CD8-positive, alpha-beta T cell (primary cell): ENCODE measurements at places on chromosomes 13 and 19.

GRCh38 chr13:41455725-41456419 is 1.5 kb upstream of the RGCC start:
- DNase-seq: no peak

DNA sequence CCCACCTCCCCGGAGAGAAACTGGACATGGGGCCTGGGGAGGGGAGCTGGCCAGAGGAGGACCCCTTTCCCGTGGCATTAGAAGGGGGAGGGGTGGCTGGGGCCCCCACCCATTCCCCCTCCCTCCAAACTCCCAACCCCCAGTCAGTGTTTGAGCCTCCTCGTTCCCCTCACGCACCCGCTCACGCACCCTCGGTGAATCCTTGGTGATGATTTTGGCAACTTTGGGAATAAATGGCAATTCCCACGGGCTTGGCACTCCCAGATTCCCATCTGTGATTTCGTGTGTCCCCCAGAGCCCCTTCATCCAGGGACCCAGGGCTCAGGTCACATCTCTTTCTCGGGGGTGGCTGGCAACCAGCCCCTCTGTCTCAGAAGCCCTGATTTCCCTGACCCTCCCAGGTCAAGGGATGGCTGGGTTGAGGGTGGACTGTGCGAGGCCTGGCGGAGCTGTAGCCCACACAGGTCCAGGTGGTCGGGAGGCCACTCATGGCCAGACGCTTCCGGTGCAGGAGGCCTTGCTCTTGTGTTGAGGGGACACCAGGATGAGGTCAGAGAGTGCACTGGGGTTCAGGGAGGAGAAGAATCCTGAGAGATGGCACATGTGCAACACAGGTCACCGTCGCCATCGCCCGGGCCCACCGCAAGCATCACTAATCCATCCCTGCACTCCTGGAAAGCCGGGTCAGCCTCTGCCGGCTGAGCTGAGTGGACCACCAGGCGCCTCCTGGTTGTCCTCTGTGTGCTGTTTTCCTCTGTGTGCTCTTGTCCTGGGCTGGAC is 20.7 kb downstream of the EPN1 start:
- no peak for DNase-seq

DNA sequence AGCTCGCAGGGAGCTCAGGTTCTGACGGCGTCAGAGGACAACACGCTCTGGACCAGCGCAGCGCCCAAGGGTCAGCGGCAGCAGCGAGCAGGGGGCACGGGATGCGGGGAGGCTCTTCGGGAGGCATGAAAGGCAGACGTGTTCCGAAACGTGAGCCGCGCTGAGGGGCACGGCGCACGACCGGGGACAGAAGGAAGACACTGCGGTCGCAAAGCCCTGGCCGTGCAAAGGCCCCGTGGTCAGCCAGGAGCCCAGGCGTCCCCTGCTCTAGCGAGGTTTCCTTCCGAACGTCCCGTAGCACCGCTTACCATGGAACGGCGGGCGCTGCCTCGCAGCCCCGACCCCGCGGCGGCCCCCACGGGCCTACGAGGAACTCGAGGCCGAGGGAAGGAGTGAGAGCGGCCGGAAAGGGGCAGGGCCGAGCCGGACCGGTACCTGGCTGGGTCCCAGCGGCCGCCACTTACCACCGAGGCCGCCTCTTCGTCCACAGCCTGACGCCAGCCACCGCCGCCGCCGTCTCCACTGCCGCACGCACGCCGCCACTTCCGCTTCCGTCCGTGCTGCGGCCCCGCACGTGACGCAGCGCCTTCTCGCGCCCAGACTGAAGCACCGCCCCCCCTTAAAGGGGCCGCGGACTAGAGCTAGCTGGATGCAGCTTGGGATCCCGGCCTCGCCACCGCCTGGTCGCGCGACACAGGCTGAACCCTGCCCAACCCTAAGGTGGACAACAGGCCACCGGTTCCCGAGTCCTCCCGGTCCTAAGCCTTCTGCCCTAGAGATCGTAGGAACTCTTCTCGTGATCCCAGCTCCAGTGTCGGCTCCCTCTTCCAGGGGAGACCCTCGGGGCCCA is 9.4 kb downstream of the ABHD17A start:
- DNase-seq: peak; percentile 86

GRCh38 chr19:2167896-2168618 is 4.3 kb downstream of the DOT1L start:
- DNase-seq: no peak

DNA sequence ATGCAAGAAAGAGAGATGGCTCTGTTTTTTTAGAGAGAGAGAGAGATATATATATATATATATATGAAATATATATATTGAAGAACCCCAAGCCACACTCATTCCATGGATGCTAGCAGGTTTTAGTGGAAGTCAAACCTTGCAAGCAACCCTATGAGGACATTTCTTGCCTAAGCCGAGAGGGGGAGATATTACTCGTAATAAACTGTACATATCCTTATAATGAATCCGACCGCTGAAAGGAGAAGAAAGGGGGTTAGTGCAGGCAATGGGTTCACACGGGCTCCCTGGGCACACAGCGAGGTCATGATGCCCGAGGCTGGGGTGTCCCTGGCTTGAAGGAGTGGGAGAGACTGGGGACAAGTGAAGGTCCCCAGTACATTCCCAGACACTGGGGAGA is 78.3 kb downstream of the IER2 start:
- no peak for DNase-seq

GRCh38 chr19:55161571-55162322 is 4.2 kb upstream of the TNNI3 start:
- no peak for DNase-seq

DNA sequence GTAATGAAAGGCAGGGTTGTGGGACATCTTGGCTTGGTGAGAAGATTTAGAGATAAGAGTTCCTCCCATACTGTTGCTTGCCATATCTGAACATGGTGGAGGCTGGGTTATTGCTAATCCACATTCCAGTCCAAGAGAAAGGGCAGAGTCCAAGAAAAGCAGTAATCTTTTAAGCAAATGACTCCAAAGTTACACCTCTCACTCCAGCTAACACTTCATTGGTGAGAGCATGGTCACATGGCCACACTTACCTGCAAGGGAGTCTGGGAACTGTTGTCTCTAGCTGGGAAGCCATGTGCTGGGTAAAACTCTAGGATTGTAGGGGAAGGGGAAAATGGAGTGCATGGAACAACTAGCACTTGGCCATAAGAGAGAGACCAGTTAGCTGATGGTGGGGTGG is 5.6 kb downstream of the C19orf81 start:
- DNase-seq: no peak

DNA sequence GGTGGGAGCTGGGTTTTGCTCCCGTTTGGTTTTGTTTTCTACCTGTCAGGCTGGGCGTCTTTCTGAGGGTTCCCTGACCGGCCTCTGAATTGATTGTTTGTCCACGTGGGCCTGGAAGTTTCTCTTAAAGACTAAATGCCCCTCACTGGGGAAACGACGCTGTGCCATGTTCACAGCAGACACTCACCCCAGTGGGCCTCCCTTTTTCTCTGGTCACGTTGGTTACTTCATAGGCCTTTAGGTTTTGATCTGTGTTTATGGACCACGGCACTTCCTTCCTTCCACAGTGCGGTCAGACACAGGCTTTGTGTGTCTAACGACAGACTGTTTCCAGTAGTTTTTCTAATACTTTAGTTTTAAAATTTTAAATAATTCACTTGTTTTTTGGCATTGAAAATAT is 20.1 kb upstream of the NDUFS7 start:
- DNase-seq: peak; percentile 71

GRCh38 chr19:29299416-29300380 is 86.7 kb upstream of the UQCRFS1 start:
- DNase-seq: no peak

DNA sequence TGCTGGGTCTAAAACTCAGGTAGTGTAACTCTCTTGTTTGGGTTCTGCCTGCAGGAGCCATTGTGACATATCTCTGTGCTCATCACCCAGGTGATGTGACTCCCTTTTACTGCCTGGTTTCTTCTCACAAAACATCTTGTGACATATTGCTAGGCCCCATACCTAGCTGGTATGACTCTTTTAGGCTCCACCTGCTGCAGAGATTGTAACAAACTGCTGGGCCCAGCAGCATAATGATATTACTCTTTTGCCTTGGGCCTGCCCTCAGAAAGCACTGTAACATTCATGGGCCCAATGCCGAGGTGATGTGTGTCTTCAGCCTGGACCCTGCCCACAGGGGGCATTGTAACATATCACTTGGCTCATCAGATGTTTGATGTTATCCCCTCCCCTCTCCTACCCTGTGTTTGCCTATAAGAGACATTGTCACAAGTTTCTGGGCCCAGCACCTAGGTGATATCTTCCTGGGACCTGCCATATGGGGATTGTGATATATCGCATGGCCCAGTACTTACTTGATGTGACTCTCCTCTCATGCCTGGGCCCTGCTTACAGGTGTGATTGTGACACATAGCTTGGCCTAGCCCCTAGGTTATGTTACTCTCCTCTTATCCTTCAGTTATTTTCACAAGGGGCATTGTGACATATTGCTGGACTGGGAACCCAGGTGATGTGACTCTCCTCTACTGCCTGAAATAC is 18.0 kb upstream of the ZNF681 start:
- no peak for DNase-seq

GRCh38 chr13:34416971-34417380 is 525.1 kb upstream of the NBEA start:
- DNase-seq: no peak

DNA sequence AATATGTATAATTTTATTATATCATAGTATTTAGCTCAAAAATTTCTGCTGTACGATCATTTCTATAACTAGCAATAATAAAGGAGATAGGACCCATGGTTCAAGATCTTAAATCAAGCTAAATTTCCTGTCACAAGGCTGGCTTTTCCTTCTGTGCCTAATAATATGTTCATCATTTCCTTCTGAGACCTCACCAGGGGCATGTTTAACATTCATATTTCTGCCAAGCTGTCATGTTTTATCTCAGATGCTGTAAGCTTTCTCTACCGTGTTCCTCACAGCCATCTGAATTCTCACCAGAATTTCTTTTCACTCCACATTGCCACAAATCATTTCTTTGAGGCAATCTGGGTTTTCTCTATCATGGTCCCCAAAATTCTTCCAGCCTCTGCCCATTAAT is 482.3 kb upstream of the SGCG start:
- no peak for DNase-seq

DNA sequence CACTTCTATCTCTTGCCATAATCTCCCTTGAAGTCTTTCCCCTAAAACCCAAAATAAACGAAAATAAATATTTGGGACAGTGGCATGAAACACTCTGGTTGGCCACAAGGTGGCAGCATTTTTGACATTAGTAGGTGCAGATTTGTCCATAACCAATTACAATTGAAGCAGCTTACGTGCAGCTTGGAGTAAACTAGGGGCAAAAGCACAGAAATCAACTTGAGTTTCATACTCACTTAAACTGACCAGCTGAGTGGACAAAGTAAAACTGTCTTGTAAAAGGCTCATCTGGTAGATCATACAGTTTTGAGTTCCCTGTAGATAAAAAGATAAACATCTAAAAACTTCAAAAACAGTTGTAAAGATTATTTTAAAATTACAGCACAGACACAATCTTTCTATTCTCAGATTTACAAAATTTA is 18.8 kb downstream of the PDCD5 start:
- peak; percentile 62 for DNase-seq

GRCh38 chr13:70380809-70381208 is 272.6 kb upstream of the KLHL1 start:
- no peak for DNase-seq

DNA sequence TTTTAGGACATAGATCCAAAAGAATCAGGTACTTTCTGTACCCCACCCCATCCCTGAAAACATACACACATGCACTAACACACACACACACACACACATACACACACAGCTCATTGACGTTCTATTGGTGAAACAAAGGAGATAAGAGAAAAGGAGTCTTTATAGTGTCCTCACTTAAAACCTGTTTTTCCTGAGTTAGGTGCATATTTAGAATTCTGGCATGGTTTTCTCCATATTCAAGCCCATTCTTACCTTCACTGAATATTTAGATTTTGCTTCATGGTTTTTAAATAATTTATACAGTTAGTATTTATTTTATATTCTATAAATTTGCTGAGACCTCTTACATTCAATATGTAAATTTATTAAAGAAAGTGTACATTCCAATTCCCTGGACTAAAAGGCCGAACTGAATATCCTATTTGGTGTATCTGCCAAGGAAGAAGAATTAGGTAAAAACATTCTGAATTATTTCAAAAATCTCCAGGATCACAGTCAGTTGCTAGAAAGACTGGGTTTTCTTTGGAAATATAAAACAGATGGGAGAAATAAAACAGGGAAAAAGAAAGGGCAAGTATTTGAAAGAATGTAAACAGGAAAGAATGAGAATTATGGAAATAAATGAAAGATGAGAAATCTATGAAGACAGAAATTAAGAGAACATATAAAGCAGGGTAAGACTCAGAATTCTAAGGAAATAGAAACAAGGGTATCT is 556.2 kb downstream of the KCTD12 start:
- DNase-seq: no peak

- peak; percentile 98 for DNase-seq
Observed at GRCh38 chr19:1103708-1104310, at the start of gene GPX4. Gene GPX4, plus strand, starts transcription at chr19:1103994. Its CDS starts 50 bp downstream, at chr19:1104044.

DNA sequence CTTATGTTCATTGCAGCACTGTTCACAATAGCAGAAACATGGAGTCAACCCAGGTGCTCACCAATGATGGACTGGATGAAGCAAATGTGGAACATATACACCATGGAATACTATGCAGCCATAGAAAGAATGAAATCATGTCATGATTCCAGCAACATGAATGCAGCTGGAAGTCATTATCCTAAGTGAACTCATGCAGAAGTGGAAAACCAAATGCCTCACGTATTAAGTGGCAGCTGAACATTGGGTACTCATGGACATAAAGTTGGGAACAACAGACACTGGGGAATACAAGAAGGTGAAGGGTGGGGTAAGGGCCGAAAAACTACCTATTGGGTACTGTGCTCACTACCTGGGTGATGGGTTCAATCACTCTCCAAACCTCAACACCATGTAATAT is 915.9 kb downstream of the UQCRFS1 start:
- no peak for DNase-seq

DNA sequence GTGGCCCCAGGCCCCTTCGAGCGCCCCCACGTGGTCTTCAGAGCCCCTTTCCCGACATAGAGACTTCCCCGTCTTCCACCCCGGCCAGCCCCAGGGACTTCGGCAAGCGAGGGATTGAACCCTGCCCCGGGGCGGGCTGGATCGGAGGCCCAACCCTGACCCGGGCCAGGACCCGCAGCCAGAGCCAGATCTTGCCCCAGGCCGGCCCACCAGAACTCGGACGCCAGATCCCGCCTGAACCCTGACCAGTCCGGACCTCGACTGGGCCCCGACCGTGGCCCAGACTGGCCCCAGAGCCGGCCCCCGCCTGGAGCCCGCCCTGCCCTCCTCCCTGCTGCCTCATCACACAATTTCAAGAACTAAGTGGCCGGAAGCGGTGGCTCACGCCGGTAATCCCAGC is 253 bp upstream of the TPTE2 start:
- no peak for DNase-seq

GRCh38 chr13:97880311-97880675 is 73.2 kb upstream of the IPO5 start:
- no peak for DNase-seq

DNA sequence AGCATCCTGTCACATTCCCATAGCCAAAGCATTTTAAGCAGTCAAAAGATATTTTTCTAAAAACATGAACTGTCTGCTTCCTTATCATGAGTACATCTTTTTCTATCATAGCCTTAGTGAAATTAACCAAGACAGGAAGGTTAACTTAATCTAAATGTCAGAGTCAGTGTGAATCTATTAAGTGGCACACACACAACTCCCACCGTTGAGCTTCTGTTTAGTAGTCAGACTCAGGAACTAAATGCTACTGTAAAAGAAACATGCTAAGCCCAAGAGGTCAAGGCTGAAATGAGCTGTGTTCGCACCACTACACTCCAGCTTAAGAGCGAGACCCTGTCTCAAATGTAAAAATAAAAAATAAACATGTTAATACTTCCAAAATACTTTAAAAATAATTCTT is 7.7 kb upstream of the POU4F1 start:
- no peak for DNase-seq

- DNase-seq: no peak
Observed at GRCh38 chr19:3775831-3776230, 3.8 kb upstream of the RAX2 start.
